ENCODE measurements at places on chromosomes 1 and 21.

DNA sequence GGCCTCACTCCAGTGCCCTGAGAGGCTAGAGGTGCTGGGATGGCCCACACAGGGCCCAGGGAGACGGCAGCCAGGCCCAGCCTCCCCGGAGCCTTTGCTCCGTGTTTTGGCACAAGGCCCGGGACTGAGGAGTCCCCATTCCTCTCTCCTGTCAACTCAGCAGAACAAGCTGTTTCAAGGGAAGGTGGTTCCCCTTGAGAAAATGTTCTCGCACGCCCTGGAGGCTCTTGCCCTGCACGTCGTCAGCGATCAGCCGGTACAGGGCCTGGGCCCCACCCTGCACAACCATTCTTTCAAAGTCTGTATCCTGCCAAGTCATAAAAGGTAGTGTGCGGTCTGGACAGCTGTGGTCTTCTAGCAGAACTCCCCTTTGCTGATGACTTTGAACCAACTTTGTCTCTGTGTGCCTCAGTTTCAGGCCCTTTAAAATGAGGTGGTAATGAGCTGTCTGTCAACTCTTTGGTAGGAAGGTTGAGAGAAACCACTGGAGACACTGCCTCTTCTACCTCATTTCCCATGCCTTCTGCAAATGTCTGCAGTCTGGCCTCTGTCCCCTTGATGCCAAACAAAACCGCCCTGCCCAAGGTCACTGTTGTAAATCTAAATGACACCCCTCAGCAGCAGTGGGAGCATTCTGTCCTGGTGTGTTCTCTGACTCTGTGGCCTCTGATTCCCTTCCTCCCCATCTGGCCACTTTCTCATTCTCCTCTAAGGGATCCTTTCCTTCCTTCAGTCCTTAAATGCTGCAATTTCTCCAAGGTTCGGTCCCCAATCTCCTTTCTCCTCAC, 138.6 kb upstream of the JUN start:
- DNase-seq = no peak

GRCh38 chr1:207944571-207944970, 33.6 kb upstream of the CD34 start:
- DNase-seq = no peak

- no peak for DNase-seq
These were observed 6.0 kb downstream of the COLGALT2 start for GRCh38 chr1:184031409-184032107.

DNA sequence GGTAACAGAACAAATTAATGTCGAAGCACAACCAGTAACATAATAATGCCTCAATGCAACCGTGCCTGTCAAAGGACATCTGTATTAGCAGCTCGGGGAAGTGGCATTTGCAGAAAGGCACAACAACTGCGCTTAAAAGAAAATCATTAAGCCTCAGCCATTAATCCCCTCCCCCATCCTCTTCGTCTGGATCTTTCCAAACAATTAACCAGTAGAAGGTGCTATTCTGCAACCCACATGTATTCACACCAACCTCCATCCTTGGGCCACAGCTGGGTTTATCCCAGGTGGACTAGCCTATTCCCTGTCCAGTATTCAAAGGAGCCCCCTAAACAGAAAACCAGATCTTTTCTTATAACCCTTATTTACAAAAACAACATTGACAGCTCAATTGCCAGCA, 2.6 kb downstream of the RERE start:
- no peak for DNase-seq

DNA sequence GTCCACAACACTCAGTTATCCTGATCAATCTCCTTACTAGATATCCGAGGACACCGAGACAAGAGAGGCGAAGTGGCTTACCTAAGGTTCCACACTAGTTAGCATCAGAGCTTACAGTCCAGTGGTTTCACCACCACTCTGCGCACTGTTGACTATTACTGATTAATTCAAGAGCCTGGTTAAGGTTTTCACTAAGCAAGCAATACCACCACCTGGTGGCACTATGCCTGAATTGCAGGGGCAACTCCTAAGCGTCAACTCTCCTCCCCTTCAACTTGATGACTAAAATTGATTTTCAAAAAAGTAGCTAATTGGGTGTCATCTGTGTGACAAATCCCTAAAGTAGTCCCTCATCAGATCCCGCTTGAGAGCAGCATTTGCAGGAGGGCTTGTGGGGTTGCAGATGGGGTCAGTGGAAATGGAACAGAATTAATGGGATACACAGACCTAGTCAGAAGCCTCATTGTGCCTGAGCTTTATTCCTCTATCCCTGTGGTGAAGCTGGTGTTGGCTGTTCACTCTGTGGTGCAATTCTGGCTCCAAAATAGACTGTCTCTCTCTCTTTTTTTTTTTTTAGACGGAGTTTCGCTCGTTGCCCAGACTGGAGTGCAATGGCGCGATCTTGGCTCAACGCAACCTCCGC, 9.1 kb downstream of the TTC22 start:
- DNase-seq = no peak

- no peak for DNase-seq
These were observed 3.3 kb downstream of the CROCC start for GRCh38 chr1:16924919-16925477.

DNA sequence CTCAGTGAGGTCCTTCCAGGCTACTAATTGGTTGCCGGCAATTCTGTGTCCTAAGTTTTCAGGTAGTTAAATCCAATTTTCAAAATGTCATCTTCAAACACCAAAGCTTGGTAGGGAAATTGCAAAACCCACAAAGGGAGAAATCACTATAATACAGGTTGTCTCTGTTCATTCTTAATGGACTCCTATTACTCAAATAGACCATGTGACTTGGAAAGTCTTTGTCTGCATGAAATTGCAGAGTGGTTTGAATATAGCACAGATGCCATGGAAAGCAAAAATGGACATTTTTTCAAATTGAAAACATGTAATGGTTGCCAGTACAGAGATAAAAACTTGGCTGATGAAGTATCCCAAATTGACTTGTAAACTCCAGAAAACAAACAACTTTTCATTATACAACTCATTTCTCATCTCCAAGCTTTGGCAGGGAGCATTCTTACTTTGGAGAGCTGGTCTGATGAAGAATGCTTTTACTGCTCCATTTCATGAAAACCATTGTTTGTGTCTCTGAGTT, 169.5 kb upstream of the PKN2 start:
- no peak for DNase-seq

DNA sequence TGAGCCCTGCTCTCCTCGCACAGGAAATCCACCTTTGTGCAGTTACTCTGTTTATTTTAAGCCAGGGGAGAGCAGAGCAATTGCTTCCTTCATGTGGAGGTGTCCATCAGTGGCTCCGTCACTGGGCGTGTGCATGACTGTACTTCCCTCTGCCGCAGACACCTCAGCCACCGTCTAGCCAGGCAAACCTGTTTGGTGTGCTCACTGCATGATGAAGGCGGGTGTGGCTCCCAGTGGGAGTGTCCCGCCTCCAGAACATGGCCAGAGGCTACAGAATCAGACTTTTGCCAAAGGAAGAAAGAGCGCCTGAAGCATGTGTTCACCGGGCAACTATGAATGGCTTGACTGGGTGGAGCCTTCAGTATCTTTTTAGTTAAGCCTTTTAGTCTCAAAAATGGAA, 26.1 kb upstream of the LAMC2 start:
- no peak for DNase-seq

DNA sequence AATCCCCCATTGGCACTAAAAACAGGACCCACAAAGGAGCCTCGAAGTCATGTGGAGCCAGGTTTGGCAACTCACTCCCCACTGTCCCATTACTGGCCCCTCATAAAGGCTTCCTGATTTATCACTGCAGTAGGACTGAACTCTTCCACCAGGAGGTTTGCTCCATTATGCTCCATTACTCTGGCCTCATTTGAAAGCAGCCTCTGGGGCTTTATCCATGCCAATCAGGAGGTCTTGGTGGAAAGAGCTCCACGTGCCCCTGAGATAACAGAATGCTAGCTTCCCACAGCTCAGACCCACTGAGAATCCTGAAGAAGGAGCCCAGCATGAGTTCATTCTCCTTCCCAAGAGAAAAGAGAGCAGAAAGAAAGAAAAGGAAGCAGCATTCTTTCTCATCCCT, 76.4 kb downstream of the HIVEP3 start:
- no peak for DNase-seq

DNA sequence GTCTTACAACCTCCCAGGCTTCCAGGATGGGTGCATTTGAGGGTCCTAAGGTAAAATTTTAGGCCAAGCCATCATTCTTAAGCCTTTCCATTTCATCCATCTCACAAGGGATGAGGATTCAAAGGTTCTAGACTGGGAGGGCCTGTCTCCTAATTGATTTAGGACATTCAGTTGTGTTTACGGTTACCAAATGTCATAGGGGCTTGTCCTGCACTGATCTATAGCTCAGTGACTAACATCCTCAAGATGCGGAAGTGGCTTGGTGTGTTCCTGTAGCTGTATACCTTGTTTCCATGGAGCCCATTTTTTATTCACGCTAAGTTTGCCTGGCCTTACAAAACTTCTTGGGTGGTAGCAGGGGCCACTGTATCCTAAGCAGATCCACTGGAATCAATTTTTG, 52.8 kb downstream of the DUSP10 start:
- no peak for DNase-seq

GRCh38 chr1:54967372-54967771, 13.1 kb upstream of the TMEM61 start:
- DNase-seq = no peak

- no peak for DNase-seq
These were observed 37.0 kb downstream of the NDUFS5 start for GRCh38 chr1:39063191-39063590.

DNA sequence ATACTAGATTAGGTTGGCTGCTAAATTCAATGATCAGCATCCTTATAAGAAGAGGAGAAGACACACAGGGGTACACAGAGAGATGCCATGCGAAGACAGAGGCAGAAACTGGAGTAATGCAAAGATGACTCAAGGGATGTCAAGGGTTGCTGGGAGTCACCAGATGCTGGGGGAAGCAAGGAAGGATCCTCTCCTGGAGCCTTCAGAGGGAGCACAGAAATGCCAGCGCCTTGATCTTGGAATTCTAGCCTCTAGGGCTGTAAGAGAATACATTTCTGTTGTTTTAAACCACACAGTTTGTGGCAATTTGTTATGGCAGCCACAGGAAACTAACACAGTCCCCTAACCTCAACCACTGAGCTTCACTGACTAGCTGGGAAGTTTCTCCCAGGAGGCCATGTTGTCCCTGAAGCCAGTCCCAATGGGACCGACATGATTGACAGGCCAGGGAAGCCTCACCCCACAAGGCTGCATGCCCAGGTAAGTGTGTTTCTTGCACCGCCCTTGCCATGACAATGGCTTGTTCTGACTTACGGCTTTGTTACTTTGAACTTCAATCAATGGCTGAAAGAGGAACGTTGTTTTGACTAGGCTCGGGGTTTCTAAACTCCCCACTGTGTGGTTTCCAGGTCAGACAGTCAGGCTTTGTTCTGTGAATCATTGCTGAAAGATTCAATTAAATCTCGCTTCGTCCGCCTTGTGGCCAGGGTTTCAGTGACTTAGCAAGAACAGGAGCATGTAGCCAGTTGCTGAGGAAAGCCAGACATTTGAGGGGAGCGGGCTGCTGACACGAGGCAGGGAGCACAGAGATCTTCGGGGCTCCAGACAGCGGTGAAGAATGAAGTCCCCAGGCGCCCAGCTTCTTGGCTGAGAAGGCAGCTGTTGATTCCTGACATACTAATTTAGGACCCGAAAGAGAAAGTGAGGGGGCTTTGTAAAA, 62.3 kb downstream of the RUNX1 start:
- peak; percentile 57 for DNase-seq

GRCh38 chr1:98119796-98120195, 199.0 kb upstream of the DPYD start:
- DNase-seq = no peak

GRCh38 chr1:80363689-80364475, 1357.4 kb upstream of the ADGRL4 start:
- no peak for DNase-seq

DNA sequence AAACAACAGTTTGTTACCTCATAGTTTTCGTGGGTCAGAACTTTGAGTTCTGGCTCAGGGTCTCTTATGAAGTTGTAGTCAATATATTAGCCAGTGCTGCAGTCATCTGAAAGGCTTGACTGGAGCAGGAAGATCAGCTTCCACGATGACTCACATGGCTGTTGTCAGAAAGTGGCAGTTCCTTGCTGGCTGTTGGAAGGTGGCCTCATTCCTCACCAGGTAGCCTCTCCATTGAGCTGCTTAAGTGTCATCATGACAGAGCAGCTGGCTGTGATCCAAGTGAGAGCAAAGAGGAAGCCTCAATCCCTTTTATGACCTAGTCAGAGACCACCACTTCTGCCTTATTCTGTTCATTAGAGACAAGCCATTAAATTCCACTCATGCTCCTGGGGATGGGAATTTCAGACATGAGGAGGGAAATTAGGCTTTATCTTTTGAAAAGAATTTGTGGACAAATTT, 5.6 kb downstream of the OSBPL9 start:
- DNase-seq = no peak

DNA sequence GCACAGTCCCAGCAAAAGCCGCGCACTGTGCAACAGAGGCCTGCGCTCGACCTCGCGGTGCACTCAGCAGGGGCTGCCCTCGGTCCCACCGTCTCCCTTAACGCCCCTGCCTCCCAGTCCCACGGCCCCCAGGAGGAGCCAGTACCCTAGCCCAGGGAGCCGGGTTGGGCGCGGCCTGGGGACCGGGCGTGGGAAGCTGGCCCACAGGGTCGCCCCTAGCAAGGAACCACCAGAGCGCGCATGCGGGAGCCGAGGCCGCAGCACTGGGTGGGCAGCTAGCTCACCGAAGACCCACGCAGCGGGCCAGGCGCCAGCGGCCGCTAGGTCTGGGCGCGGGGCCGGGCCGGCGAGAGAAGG, 21.6 kb upstream of the ZNF678 start:
- DNase-seq = no peak

DNA sequence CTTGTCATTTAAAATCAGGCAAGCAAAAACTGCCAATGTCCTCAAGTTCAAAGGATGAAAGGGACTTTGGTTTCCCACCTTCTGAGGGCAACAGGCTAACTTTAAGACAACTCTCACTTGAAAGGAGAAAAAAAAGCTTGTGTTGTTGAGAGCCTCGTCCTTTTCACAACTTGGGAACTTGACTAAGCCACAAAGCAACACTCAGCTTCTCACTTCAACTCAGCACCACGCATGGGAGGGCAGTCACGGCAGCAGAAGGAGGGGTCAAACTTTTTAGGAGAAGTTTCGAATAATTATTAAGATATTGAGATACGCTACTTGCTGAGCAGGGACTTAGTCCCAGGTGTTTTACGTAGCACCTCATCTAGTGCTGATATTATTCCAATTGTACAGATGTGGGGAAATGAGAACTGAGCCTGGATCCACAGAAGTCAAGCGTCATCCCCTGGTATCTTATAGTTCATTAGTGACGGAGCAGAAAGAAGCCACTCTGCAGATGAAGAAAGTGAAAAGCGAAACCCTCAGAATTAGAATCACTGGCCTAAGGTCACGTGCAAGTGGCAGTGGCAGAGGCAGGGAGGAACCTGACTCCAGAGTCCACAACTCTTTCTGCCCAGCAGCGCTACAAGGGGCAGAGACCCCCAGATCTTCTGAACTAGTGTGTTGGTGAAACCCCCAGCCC, 83.6 kb downstream of the JAK1 start:
- DNase-seq = no peak

DNA sequence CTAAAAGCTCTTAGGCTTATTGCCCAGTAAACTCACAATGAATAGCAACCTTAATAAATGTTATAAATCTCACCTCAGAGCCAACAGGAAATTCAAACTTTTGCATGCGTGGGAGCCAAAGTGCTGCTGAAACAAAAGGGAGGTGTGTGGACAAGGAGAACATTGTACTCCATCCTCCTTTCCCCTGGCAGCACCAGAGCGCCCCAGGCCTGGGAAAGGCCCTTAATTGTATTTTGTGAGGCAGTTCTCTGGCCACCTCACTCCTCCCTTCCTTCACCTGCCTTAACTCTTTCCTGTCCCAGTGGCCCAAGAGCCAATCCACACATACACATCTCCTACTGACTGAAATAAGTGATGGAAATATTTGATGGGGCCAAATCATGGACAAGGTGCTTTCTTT, 648.5 kb downstream of the LMO4 start:
- no peak for DNase-seq

All from AG09309 (cell line).